Choroid plexus epithelial cell (primary cell): ENCODE measurements at places on chromosomes 2 and 18.

DNA sequence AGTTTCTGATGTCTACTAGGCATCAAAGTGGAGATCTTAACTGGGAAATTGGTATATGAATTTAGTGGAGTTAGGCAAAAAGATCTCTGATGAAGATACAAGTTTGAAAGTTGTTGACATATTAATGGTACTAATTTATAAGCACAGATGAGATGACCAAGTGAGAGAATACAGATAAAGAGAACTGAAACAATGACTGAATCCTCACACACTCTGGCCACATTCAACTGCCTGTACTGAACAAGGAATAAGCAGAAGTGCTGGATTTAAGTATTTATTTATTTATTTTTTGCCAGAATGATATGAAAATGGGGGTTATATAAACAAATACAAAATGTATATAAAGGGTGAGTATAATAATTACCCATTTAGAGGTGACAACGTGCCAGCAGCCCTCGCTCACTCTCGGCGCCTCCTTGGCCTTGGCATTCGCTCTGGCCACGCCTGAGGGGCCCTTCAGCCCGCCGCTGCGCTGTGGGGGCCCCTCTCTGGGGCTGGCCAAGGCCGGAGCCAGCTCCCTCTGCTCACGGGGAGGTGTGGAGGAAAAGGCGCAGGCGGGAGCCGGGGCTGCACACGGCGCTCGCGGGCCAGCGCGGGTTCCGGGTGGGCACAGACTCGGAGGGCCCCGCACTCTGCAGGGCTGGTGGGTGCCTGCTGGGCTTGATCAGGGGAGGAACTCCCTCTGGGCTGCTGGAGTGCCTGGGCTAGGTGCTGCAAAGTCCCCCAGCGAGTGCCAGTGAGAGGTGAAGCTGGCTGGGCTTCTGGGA lies 1363.9 kb upstream of the CRIM1 start:
- DNase-seq: no peak

GRCh38 chr2:128396946-128397345 lies 78.3 kb upstream of the HS6ST1 start:
- DNase-seq: peak; percentile 63

DNA sequence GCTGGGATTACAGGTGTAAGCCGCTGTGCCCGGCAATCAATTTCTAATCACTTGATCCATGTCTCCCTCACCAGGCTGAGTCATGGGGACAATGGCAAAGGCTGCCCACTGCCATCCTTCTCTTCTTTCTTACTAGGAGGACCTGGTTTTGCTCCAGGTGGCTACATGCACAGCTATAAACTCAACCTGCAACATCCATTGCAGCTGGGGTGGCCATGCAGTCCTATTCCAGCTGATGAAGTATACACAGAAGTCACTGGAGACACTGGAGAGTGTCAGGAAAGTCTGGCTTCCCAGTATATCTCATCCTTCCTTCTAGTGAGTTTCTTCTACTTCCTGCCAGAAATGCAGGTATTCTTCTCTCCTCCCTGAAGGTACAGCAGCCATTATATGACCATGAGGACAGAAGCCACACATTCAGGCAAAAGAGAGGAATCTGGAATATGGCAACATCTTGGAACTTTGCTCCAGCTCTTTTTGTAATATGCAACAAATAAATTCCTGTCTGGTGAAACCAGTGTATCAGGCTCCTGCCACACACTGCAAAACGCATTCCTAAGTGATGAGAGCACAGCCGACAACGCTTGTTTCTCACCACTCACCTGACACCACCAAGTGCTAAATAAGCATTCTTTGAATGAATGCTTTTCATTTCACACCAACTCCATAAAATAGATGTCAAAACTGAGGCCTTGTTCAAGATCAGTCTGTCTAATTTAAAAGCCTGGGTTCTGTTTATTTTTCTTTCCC lies 32.3 kb downstream of the SCTR start:
- DNase-seq: peak; percentile 96

DNA sequence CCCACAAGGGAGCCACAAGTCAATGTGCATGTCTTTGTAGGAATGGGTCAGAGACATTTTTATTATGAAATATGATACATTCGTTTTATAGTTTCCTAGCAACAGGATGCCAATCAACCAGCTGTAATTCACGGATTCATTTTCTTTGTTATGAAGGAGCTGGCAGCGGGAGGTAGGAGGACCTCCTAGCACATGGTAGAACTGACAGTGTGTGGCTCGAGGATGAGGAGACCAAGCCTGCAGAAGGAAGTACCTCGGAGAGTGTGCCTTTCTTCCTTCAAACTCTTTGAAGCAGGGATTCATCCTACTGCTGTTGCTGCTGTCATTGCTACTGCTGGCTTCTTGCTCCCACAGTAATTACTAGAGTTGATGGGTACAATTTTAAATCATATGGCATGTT lies 504.8 kb upstream of the KLHL29 start:
- no peak for DNase-seq

- DNase-seq: no peak
Measured at GRCh38 chr2:85447222-85447585, 28.7 kb downstream of the SH2D6 start.

DNA sequence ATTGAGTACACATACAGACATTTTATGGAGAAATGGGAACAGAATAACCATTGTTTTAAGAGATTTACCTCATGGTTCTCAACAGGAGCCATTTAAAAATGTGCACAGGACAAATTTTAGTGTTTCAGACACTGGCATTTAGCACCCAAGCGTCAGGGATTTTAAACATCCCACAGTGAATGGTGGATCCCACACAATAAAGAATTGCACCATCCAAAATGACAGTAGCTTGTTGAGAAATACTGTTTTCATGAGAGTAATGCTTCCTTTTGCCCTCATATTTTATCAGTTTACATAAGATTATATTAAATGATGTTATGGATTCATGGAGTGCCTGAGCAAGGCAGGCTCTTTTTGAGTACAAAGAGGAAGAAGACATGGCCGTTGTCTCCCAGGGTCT lies 54.0 kb downstream of the MFSD6 start:
- DNase-seq: no peak
